Occipital lobe (tissue), 3 donors: ENCODE measurements at places on chromosomes 11 and 22. TPM values are rescaled to one million over a fixed set of nuclear protein-coding genes. Genes with fewer than 3 reads are reported as not detected.

The CBLIF gene
- not detected for total RNA-seq

The OR51B4 gene
- 0.31 TPM for total RNA-seq

The BTBD18 gene
- not detected for total RNA-seq

The SMC1B gene
- under 0.01 TPM for total RNA-seq

The MRGPRD gene
- not detected for total RNA-seq
